ENCODE measurements at places on chromosomes 16 and 17.
A peak's percentile ranks its signal among the peaks of the same experiment; 100 is the strongest.

GRCh38 chr17:58421711-58422110 lies 4.4 kb upstream of the RNF43 start:
- DNase-seq: no peak

GRCh38 chr17:79632432-79632735 lies 21.5 kb upstream of the RBFOX3 start:
- DNase-seq: no peak

GRCh38 chr16:77335652-77336234 lies 99.1 kb downstream of the ADAMTS18 start:
- DNase-seq: no peak

- DNase-seq: peak; percentile 92
These were observed 21.7 kb downstream of the FAM117A start for GRCh38 chr17:49742166-49742638.
